ENCODE measurements at places on chromosomes 11 and 22. TPM values are rescaled to one million over a fixed set of nuclear protein-coding genes. Genes with fewer than 3 reads are reported as not detected.

Gene CHRM1
- total RNA-seq, result not detected

Gene UBE4A
- 44.0 TPM for total RNA-seq

Gene CHEK1
- 2.2 TPM for total RNA-seq

Gene SERGEF
- total RNA-seq, result 45.9 TPM

Gene PGA4
- not detected for total RNA-seq

Gene SCGB1D2
- total RNA-seq, result not detected

Gene MAJIN
- 0.44 TPM for total RNA-seq

Gene ARFGAP3
- 32.2 TPM for total RNA-seq

Gene PLAAT4
- 119 TPM for total RNA-seq

Gene DRD4
- total RNA-seq, result 0.73 TPM

Gene NLRP14
- 0.13 TPM for total RNA-seq

Gene OR51E2
- not detected for total RNA-seq

Gene POU2AF2
- not detected for total RNA-seq

Gene OR10A6
- not detected for total RNA-seq

Gene SLC25A17
- 13.5 TPM for total RNA-seq

Gene SCGB2A2
- total RNA-seq, result not detected

Gene PKDREJ
- not detected for total RNA-seq

Gene STIM1
- 87.6 TPM for total RNA-seq

Gene LUZP2
- not detected for total RNA-seq

Gene DNAJB13
- 0.19 TPM for total RNA-seq

Gene SHANK3
- total RNA-seq, result 0.22 TPM

Gene BRSK2
- 0.54 TPM for total RNA-seq

Gene TTC28
- total RNA-seq, result 3.5 TPM

Gene OR52I1
- total RNA-seq, result not detected

Gene SLC1A2
- total RNA-seq, result 0.19 TPM

Gene HRAS
- total RNA-seq, result 47.6 TPM

Gene DERL3
- 1.2 TPM for total RNA-seq

Gene MYBPC3
- not detected for total RNA-seq

Measured in T-cell (primary cell).